HCEC 1CT (cell line): ENCODE measurements at places on chromosomes 7 and 10.

- no peak for DNase-seq
Measured at GRCh38 chr7:47902013-47902412, 46.3 kb downstream of the PKD1L1 start.

- DNase-seq, result no peak
Measured at GRCh38 chr10:124765256-124765655, 21.1 kb upstream of the FAM53B start.

- DNase-seq, result peak; percentile 69
Measured at GRCh38 chr7:5525271-5526099, 101.9 kb upstream of the TNRC18 start.

DNA sequence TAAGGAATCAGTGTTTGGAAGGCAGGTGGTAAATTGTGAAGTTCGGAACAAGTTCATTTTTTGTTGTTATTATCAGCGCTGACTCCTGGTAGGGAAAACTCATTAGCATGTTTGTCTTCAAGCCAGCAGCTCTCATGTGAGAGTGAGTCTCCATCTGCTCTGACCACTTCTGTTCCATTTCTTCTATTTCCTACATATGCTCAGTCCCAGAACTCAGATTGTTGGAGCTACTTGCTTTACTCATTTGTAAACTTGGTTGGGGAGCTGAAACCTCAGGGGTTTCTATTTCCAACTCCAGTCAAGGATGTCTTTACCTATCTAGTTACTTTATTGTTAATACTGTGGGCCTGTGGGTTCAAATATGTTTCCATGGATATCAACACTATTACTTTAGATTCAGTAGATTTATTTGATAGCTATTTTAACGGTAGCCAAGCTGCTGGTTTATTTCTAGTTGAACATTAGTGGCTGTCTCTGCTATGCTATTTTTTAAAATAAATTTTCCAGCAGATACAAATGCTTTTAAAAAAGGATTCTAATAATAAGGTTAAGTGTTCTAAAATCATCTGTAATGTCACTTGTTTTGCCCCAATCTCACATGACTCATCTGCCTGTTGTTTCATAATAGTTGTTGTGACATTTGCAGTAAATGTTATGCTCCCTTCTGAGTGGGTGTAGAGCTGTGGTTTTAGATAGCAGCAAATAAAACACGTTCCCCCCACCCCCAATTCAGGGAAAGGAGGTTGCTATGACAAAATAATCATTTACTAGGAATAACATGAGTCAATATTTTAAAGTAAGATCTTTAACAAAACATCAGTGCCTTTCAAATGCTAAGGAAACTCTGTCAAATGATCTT lies 143.3 kb downstream of the HDAC9 start:
- peak; percentile 71 for DNase-seq

GRCh38 chr7:16912540-16912939 lies 30.8 kb upstream of the AGR3 start:
- DNase-seq, result no peak

GRCh38 chr7:770741-771166 lies 43.7 kb upstream of the PRKAR1B start:
- DNase-seq, result no peak

- DNase-seq, result no peak
Measured at GRCh38 chr7:102322202-102322715, 34.0 kb downstream of the SPDYE6 start.

DNA sequence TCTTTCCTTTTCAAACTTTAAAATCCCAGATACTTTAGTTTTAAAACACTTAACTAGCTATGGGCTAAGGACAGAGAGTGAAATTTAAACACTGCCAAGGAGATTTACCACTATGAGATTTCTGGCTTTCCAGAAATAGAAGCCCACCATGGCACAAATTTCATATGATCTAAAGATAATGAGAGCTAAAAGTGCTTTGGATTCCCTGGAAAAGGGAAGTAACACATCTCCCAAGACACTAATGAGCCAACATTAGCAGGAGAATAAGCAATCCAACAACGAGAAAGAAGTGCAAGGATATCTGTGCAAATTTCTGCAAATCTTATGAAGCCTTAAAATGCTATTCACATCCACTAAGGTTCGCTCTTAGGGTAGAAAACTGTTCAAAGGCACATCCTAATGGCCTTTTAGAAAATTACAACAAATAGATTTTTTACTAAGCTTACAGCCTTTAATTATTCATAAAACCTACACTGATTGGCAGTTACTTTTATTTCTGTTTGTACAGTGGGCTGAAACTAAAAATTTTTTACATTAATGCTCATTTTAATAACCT lies 100.3 kb downstream of the RAPGEF5 start:
- peak; percentile 6 for DNase-seq

DNA sequence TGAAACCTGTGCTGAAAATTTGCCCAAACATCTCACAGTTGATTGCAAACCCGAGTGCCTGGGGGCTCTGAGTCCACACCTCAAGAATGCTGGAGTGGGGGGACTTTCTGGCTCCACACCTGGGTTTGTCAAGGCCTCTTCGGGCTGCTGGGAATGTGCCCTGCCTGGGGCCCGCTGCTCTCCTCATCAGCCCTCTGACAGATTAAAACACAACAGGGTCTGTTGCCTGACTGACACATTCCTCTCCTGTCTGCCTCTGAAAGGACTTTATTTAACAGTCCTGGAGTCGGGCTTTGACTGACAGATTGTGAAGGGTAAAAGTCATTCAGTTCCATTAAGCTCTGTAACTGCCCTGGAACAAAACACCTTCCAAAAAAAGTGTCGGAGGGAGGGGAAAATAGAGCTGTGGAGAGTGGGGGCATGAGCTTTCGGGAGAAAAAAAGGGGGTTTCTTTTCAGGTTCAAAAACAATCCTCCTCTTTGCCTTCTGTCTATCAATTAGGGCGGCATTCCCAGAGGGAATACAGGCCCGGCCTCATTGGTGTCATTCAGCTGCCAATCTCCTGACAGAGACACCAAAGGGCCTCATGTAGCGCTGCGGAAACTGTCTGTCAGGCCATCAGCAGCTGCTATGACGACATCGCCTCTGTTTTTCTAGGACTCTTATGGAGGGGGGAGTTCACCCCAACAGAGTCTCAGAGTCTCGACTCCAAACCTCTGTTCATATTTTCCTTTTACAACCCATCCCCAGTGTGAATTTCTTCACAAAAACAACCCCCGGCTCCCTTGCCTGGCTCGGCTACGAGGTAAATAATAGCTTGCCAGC lies 398.8 kb upstream of the NFE2L3 start:
- DNase-seq, result no peak

DNA sequence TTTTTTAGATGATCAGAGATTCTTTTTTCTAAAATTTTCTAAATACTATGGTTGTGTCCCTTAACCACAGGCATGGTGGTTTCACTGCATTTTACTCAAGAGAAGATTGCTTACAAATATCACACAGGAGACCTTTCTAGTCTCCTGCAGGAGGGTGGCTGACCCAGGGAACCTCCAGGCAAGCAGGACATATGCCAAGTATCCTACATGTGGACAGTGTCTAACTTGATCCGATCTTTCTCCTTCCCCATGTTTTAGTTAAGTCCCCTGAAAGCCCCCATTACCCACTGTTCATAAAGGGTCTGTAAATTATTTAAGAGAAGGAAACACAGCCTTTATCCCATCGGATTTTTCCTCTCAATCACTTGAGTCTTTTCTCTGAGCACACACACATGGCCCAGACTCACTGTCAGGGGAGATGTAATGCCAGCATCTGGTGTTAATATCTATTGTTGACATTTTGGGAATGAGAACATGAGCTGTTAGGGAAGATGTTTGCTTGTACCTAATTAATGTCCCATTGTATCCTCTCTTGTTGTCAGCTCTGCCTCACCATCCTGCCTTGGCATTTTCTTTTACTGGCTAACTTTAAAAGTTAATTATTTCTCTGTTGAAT lies 755.2 kb downstream of the AUTS2 start:
- no peak for DNase-seq

DNA sequence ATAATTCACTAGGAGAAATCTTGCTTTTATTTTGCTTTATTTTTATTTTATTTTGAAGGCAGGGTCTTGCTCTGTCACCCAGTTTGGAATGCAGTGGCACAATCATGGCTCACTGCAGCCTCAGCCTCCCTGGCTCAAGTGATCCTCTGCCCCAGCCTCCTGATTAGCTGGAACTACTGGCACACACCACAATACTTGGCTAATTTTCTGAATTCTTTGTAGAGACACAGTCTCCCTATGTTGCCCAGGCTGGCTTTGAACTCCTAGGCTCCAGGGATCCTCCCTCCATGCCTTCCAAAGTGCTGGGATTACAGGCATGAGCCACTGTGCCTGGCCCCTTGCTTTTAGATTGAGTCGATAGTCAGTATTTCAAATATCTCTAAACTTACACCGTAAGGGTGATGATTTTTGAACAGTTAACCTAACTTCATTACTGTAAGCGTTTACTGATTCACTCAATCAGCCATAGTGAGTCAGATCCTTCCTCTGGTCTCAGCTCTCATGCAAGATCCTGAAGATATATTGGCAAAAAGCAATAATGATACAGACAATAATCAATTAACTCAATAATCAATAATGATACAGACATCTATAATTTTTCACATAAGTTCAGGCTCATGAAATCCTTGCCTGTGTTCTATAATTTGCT lies 239.5 kb downstream of the KIAA1217 start:
- peak; percentile 37 for DNase-seq

GRCh38 chr10:72248468-72249151 lies 25.1 kb upstream of the DDIT4 start:
- DNase-seq, result peak; percentile 77

- no peak for DNase-seq
Measured at GRCh38 chr10:63642808-63643207, 121.6 kb downstream of the REEP3 start.

GRCh38 chr10:14409856-14410458 lies 79.2 kb upstream of the FRMD4A start:
- DNase-seq, result no peak

DNA sequence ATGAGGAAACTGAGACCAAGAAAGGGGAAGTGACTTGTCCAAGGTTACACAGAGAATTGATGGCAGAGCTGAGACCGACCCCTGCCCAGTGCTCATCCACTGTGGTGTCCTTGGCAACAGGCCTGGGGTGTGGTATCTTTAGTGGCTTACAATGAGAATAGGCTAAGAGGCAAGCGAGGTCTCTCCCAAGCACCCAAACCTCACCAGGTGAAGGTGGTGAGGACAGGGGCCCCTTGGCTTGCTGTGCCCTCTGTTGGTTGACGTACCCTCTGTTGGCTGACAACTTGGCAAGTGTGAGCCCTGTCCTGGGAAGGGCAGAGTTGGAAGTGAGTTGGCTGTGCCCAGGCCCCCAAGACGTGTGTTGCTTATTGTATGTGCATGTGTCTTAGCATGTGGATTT lies 166.9 kb downstream of the GRK5 start:
- no peak for DNase-seq

DNA sequence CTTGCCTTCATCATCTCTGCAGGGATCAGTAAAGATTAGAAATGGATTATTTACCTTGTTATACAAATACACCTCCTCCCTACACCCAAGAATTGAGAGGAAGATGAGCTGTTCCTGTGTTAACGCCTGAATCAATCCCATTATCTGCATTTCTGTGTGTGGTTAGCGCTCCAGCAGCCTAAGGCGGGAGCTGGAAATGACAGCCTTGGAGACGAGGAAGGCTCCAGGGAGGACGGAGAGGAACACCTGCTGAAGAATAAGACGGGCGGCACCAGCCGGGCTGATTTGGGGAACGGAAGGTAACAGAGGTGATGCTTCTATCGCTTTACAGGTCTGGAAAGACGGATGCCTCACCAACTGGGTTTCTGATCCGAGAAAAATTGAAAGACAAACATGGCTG lies 34.2 kb upstream of the DDC start:
- no peak for DNase-seq

DNA sequence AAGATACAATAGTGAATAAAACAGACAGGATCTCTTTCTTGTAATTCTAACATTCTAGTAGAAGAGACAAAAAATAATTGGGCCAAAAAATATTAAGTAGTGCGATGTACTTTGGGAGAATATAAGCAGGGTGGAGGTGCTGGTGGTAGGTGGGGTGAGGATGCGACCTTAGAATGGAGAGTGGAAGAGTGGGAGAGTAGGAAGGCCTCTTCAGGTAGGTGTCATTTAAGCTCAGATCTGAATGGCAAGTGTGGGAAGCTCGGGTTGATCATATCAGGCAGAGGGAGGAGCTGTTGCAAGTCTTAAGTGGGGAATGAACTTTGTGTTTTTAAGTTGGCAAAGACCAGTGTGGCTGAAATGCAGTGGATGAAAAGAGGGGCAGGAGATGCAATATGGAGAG lies 3.8 kb upstream of the IFRD1 start:
- no peak for DNase-seq

DNA sequence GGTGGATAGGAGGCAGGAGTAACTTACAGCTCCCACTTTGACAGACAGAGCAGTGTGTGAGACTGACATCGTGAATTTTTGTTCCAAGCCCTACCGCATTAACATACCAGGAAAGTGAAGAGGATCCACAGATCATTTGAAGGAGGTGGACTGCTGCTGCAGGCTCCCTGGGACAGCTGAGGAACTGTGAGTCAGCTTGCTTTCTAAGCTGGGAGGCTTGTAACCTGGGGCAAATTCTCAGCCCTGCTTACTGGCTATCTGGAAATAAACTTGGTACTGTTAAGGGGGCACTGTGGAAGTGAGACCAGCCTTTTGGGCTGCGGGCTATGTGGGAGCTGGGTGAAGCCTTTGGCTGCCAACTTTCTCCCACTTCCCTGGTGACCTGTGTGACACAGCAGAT lies 1202.5 kb downstream of the DNAJB9 start:
- DNase-seq, result no peak

DNA sequence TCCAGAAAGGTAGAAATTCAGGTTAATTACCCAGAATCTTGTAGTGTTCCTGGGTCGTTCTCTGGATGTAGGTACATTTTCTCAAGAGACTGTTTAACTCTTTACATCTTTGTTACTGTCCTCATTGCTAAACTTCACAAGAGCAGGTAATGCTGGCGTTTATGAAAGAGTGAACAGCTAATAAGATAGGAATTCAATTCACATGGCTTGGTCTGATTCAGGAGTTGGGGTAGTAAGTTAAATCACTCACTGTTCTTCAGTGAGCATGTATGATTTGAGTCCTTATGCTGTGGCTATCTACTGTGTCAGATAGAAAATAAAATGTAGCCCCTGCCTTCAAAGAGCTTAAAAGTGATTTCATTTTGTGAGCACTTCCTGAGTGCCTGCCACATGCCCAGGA lies 480.0 kb downstream of the LRMDA start:
- no peak for DNase-seq

- DNase-seq, result no peak
Measured at GRCh38 chr10:77189075-77189474, 448.5 kb downstream of the KCNMA1 start.
